ENCODE measurements at places on chromosomes 2 and 18.

- DNase-seq, result peak; percentile 92
These were observed 87.1 kb downstream of the ITGB1BP1 start for GRCh38 chr2:9336241-9336575.

- DNase-seq, result no peak
These were observed 9.8 kb downstream of the NR4A2 start for GRCh38 chr2:156322686-156323231.

DNA sequence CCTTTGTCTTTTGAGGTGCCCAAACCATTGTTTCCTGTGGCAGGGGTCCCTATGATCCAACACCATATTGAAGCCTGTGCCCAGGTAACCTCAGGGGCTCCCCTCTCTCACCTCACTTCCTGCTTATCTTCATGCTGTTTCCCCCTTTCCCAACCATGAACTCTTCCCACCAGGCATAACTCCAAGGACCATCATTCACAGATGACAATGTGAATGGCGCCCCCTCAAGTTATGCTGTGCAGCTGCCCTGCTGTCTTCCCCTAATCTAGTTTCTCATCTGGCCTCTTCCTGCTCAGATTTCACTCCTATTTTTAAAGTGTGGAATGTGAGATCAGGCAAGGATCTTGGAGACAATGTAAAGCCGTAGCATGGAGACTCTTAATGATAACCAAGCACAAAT lies 1.4 kb downstream of the GMPPA start:
- peak; percentile 25 for DNase-seq

- no peak for DNase-seq
These were observed 54.1 kb upstream of the HS6ST1 start for GRCh38 chr2:128372621-128373341.

GRCh38 chr2:65351234-65351947 lies 81.0 kb downstream of the SPRED2 start:
- DNase-seq, result peak; percentile 78

- no peak for DNase-seq
These were observed 77.4 kb upstream of the TAF1B start for GRCh38 chr2:9765611-9766531.

DNA sequence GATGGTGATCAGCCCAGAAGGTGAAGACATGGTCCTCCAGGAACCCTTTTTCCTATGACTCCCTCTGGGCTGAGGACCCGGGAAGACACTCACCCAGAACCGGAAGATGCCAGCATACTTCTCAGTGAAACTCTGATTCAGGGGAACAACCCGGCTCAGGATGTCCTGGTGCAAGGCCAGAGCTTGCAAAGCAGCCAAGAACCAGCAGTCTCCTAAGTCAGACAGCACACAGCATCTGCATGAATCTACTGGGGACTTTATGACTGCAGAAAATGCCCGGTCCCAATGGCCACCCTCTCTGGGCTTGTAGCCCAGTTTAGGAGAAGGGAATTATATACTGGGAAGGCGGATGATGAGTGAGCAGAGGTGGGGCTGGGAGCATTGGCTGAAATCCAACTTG lies 15.3 kb downstream of the CAPN14 start:
- DNase-seq, result no peak

DNA sequence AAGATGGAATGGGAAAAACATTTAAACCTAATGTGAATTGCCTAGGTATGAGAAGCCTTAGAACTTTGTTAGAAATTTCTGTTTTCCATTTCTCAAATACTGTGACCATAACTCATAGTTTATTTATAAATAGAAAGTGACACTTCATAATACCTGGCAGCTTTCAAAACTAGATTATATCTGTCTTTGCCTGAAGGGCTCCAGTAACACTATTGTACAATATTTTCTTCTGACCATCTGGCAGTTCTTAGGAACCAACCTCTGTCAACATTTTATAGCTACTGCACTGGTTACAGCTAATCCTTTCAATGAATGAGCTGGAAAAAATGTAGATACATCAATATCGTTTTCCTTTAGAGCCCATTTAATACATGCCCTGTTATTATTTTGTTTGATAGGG lies 237.4 kb downstream of the CAMKMT start:
- peak; percentile 19 for DNase-seq

GRCh38 chr2:17355608-17356329 lies 162.5 kb downstream of the RAD51AP2 start:
- no peak for DNase-seq

GRCh38 chr2:137508739-137509384 lies 455.4 kb upstream of the HNMT start:
- DNase-seq, result no peak

GRCh38 chr2:211077216-211077767 lies 520.9 kb downstream of the CPS1 start:
- no peak for DNase-seq

- no peak for DNase-seq
These were observed 6.7 kb downstream of the COA5 start for GRCh38 chr2:98601532-98602132.

GRCh38 chr18:12408247-12408869 lies 629 bp downstream of the PRELID3A start:
- peak; percentile 61 for DNase-seq

All from NCI-H524 (cell line).